NCI-H1694 (cell line): ENCODE measurements at places on chromosomes 7 and 10.

DNA sequence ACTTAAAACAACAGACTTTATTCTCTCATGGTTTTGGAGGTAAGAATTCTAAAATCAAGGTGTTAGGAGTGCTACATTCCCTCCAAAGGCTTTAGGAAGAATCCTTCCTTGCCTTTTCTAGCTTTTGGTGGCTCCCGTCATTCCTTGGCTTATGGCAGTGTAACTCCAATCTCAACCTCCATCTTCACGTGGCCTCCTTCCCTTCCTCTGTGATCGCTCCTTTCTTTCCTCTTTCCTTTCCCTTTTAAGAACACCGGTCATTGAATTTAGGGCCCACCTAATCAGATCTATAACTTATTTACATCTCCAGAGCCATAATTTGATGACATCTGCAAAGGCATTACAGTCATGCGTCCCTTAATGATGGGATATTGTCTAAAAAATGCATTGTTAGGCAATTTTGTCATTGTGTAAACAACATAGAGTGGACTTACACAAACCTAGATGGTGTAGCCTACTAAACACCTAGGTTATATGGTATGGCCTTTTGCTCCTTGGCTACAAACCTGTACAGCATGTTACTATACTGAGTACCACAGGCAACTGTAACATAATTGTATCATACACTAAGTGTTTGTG is 5.9 kb upstream of the HERC4 start:
- no peak for DNase-seq

GRCh38 chr7:107860279-107860961 is 30.6 kb upstream of the DLD start:
- DNase-seq: no peak

- no peak for DNase-seq
These were observed 1.8 kb downstream of the FRMPD2 start for GRCh38 chr10:48272682-48273081.

DNA sequence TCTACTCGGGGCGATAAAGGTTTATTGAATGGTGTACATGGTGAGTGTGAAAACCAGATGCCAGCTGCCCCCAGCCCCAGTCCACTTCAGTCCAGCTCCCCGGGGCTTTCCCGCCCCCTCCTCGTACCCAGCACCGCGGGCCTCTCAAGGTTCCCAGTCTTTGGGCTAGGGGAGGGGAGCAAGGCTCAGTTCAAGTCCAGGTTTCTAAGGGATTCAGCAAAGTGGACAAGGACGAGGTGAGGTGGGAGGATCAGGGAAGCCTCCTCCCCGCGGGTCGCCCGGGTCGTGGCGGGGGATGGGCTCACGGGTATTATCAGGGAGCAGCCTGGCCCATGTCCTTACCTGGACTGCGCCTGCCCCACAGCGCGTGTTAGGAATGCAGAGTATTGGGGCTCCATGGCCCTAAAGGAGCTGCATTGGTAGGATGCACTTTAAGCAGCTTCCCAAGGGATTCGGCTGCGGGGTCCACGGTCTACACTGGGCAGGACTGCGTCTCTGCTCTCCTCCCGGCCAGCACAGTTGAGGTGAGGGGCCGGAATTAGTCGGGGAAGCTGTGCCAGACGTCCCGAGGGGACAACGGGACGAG is 541 bp upstream of the PFKFB3 start:
- no peak for DNase-seq

DNA sequence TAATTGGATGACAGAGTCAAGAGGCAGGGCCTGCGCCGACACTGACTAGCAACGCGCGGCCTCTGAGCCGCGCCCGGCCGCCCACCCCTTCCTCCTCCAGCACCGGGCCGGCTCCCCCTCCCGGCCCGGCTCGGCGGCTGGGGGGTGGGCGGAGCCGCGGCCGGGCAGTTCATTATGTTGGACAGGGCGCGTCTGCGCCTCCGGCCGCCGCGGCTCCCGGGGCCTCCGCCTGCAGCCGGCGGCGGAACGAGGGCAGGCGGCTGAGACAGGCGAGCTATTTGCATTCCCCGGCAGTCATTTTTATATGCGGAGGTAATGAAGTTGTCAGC is 106.7 kb downstream of the SNX10 start:
- DNase-seq: no peak

DNA sequence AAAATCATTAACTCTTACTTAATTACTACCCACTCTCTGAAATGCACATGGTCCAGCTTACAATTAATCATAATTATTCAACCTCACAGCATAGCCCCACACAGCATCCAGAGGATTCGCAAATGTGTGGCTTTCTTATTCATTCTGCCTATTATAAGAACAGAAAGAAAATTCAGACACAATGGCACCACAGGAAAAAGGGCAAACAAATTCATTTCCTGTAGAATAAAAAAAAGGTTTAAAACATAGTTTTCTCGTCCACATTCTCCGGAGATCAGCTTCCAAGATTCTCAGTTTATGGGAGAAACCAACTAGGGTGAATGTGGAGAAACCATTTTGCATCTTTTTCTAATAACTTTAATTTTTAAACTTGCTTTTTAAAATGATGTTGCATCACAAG is 201.6 kb downstream of the PARD3 start:
- no peak for DNase-seq

DNA sequence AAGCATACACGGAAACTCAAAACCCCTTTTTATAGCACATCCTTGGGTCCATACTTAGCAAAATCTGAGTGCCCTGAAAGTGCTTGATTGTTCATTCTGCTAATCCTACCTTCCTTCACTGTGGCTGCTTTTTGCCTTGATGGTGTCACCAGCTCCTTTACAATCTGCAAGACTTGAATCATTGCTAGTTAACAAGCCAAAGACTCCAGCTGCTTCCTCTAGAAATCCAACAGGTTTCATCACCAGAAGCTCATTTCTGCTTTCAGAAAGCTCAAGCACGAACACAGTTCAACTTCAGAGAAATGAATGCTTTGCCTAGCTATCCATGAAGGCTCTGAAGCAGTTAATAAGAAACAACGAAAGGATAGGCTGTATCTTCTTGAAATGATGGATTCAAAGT is 38.0 kb downstream of the USP6NL start:
- no peak for DNase-seq

DNA sequence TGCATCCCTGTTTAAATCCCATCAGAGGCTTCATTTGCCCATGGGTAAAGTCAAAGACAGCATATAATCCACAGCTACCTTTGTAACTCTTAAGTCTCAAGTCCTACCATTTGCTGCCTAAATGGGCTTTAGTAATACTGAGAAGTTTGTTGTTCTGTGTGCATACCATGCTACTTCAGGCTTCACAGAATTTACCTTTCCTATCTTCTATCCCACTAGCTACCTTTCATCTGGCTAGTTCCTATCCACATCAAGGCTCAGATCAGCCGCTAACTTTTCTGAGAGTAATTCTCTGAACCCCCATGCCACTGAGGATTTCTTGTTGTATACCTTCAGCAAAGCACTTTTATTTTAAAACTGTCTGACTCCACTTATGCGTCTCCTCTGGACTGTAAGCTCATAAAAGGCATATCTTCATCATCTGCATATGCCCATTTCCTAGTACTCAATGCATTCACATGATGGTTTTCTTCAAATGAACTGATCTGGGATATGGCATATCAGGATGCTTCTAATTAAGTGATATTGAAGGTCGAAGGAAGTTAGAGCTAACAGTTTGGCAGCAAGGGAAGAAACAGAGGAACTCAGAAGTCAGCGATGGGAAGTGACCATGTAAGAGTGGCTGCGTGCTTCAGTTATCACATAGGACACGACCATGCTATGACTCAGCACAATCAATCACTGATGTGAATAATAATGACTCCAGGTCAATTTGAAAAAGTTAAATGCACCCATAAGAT is 283.9 kb upstream of the DKK1 start:
- DNase-seq: no peak

- no peak for DNase-seq
These were observed 87.8 kb downstream of the DNMBP start for GRCh38 chr10:99921948-99922347.

GRCh38 chr10:110860576-110861241 is 11.0 kb upstream of the PDCD4 start:
- DNase-seq: no peak

- DNase-seq: no peak
These were observed 293.7 kb downstream of the FZD1 start for GRCh38 chr7:91557789-91558404.

DNA sequence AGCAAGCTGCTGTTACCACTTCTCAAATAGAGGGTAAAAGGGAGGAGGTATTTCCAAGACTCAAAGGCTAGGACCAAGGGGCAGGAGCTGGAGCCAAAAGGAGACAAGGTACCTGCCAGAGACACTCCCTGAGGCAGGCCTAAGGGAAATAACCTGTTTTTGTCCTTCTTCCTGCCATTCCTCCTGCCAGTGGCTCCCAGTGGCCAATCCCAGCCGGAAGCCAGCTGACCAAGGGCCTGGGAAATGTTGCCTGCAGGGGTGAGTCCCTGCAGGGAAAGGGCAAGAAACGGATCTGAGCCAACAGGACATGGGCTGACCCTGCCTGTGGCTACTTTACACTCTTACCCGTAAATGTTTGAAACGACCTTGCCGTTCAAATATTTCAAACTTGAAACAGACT is 3.5 kb downstream of the CYTH3 start:
- no peak for DNase-seq

DNA sequence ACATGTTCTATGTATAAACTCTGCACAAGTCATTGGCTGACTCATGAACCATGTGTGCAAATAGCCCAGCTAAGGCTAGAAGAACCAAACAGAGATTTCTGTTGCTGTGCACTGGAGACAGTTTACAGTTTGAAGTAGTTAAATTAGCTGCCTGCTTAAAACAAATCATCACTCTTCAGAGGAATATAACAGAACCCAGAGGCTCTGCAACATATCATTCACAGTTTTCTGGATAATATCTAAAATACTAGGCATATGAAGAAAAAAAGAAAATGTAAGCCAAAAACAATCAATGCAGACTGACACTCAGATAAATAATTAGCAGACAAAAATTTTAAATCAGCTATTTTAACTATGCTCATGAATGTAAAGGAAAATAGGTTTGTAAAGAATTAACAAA is 23.6 kb upstream of the FAM204A start:
- DNase-seq: no peak

- DNase-seq: no peak
These were observed 22.8 kb downstream of the CALML3 start for GRCh38 chr10:5547681-5547930.

- no peak for DNase-seq
These were observed 42.9 kb upstream of the PCBD1 start for GRCh38 chr10:70931168-70931815.

DNA sequence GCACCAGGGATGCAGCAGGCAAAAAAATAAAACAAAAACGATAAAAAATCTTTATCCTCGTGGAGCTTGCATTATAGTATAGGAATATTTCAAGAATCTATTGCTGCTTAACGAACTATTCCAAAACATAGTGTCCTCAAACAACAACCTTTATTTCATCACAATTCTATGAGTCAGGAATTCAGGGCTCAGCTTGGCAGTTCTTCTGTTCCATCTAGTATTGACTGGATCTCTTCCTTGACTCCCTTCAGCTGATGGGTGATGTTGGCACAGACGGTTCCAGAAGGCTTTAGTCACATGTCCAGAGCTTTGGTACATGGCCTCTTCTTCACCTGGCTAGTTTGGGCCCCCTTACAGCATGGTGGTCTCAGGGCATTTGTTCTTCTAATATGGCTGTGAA is 88.0 kb downstream of the RTKN2 start:
- no peak for DNase-seq

- DNase-seq: no peak
These were observed 10.8 kb upstream of the MYL7 start for GRCh38 chr7:44151956-44152355.

DNA sequence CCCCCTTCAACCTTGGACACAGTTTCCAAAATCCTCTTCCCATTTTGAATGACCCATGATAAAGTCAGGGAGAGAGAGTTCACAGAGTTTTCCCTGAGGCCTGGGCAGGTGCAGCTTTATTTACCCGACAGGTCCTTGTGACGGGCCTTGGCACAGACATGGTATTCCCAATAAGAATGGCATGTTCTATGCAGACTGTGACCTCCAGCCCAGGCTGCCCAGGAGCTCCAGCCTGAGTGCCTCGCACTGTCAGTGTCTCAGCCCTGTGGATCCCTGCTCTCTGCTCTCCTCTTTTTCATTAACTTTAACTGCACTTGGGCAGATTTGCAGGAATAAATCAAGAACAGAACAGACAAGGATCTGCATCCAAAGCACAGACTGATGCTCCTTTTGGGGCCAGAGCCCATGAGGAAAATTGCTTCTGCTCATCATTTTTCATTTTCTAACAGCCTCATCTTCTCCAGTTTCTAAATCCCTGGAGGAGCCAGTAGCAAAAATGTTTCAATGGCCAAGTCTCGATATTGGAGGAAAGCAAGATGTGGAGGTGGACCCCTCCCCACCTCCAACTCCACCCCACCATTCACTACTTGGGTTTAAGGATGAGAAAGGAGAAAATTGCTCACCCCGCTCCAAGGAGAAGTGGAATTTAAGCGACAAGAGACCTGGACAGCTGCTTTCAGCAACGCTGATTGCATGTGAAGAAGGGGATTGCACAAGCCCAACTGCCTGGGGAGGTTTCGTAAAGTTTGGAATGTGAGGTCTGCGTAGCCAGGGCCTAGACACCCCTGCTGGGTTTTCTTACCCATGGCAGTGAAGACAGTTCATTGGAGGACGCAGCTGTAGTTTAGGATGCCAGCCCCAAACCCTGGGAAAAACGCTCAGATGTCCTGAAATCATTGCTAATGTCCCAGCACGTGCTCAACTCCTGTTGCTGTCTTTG is 225.9 kb downstream of the WDR11 start:
- no peak for DNase-seq

DNA sequence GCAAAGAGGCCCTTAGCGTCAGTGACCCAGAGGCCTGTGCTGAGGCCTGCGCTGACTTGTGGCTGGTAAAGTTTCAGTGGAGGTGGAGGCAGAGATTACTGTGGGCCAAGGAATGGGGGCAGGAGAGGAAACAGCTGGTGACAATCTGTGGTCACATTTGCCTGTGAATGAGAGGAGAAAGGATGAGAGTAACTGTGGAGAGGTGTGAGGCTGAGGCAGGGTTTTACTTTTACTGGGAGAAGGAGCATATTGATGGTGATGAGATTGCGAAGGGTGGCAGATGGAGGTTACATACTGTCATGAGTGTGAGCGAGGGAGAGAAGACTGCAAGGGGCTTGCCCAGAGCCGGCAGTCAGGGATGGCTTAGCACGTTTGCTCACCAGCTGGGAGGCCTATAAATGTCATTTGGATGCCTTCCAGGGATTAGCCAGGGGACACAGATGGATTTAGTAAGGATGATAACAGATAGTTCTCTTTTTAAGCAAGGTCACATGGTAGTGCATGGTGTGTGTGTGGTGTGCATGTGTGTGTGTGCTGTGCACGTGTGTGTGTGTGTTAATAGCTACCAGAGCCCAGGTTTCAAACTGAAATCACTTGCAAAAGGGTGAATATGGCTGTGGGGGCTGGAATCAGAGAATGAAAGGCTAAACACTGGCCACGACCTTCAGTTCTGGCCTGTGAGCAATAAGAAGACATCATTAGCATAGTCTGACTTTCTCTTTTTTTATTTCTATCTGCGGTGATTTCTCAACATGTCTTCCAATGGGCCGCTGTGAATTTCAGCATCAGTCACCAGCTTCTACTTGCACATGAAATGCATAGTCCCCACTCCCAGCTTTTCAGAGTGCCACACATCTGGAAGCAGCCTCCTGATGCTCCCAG is 291.5 kb upstream of the ZNF32 start:
- DNase-seq: peak; percentile 91

- no peak for DNase-seq
These were observed 34.0 kb downstream of the FOXL3 start for GRCh38 chr7:324011-324410.

- DNase-seq: no peak
These were observed 115.9 kb upstream of the EEPD1 start for GRCh38 chr7:36037121-36037662.
